CD4-positive, alpha-beta T cell treated with Interleukin-15 for 4 hours (primary cell): ENCODE measurements at places on chromosomes 7 and 10.

- DNase-seq = no peak
These were observed 205.5 kb upstream of the STK17A start for GRCh38 chr7:43377196-43377960.

DNA sequence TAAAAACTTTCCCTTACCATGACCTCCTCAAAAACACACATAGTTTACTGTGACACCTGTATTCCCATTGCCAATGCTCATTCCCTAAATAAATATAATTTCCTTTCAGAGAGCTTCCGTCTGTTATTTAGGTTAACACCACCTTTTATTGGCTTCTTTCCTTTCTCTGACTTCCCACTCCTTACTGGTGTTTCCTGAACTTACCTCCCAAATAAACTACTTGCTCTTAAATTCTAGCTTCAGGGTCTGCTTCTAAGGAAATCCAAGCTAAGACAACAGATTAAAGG is 67.4 kb upstream of the ZNF746 start:
- DNase-seq = no peak

DNA sequence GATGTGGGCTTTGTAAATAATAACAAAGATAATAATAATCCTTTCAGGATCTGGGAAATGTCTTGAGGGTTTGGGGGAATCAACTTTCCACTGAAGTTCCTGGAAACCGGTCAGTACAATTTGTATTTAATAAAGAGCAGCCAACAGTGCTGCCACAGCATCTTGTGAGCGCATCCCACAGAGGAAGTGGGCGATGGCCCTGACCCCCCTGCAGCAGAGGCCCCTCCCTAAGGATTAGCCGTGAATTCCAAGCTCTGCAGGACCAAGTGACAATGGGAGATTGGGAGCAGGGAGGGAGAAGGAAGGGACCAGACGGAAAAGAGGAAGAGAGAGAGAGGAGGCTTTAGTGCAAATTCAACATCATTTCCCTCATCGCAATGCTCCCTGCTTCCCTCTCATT is 349.2 kb downstream of the RNLS start:
- DNase-seq = no peak

- DNase-seq = no peak
These were observed 345.9 kb downstream of the PLXDC2 start for GRCh38 chr10:20162123-20162522.

- no peak for DNase-seq
These were observed 79.1 kb upstream of the BTBD16 start for GRCh38 chr10:122191936-122192541.

- DNase-seq = no peak
These were observed 112.2 kb downstream of the TFPI2 start for GRCh38 chr7:93778384-93778783.

- no peak for DNase-seq
These were observed 103.9 kb upstream of the KCTD7 start for GRCh38 chr7:66524738-66525137.

DNA sequence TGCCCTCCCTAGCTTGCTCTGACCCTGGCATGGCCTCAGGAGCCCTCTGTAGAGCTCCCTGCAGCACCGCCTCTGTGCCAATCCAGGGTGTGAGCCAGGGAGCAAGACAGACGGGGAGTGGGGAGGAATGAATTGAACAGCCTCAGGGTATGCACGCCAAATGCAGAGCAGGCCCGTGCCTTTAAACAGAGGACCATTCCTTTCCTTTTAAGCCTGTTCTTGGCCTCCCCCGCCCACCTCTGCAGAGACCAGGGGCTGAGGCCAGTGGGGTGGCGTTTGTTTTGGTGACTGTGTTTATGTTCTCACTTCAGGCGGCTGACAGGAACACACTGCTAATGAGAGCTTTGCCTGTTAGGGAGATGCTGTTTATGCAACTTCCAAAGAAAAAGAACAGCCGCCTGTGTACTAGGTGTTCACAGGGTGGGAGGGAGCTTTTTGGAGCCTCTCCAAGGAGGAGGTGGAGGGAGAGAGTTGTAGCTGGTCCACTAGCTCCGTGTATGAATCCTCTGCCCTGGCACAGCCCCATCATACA is 528.1 kb upstream of the DPP6 start:
- no peak for DNase-seq

DNA sequence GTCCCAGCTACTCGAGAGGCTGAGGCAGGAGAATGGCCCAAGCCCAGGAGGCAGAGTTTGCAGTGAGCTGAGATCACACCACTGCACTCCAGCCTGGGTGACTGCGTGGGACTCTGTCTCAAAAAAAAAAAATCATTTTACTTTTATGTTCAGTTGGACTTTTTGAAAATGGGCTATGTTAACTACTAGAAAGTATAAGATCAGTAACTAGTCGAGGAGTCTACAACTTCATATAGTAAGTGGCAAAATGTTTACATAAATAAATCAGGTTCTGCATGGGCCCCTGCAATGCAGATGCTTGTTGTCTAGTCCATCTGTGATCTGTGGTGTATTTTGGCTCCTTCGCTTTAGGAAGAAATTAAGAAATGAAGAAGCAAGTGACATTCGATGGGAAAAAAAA is 12.3 kb upstream of the ADO start:
- no peak for DNase-seq

DNA sequence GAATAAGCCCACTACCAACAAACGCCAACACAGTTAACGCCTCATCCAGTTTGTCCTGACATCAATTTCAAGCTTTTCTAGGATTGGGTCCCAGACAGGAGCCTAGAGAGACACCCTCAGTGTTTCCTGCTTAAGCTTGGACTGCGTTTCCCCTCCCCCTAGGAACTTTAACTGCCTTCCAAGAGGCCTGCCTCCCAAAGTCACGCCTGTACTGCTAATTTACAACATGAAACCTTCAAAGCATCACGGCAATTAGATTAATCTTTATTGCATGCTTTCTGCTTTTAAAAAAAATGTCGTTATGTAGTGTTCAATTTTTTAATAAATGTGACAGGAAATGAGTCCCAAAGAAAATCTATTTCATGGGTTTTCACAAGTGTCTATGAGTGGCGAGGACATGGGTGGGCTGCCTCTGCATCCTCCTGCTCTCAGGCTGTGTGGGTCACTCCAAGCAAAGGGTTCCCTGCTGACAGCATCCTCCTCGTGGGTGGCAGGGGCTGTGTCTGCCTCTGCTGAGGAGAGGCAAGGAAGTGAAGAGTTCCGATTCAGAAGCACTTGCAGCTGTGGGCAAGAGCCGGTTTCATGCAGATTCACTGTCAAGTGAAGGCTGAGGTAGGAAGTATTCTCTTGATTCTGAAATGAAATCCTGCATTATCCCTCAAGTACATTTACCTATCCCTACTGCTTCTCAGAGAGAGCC is 193.0 kb upstream of the KMT2E start:
- DNase-seq = no peak

DNA sequence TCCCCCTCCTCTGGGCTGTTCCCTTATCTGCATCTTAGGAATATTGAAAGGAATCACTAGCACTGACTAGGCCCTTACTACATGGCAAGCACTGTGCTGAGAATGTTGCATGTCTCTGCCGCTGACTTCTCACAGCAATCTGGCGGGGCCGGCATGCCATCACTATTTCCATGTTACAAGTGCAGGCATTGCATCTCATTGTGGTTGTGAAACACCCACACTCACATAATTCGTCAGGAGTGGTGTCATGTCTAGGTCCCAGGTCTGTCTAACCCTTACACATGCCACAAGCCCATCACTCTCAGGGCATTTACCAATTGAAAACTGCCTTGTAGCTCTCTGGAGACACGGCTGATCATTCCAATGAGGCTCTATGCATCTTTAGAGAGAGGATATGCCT is 8.5 kb upstream of the IL2RA start:
- DNase-seq = no peak

DNA sequence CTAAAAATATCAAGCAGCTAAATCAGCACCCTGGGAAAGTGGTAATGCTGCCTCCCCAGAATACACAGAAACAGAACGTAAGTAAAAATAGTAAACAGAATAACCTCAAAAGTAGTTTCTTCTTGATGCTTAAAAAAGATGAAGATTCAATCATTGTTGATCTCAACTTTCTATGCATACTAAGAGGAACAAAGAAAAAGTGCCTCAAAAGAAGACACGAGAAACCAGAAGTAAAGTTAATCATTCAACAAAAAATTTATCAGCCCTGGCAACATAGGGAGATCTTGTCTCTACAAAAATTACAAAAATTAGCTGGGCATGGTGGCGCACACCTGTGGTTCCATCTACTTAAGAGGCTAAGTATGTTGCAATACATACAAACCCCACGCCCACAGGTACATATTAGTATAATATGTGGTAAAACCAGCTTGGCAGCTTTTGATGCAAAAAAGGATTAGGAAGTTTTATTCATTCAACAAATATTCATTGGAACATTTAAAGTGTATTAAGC is 153.7 kb downstream of the NRBF2 start:
- no peak for DNase-seq

DNA sequence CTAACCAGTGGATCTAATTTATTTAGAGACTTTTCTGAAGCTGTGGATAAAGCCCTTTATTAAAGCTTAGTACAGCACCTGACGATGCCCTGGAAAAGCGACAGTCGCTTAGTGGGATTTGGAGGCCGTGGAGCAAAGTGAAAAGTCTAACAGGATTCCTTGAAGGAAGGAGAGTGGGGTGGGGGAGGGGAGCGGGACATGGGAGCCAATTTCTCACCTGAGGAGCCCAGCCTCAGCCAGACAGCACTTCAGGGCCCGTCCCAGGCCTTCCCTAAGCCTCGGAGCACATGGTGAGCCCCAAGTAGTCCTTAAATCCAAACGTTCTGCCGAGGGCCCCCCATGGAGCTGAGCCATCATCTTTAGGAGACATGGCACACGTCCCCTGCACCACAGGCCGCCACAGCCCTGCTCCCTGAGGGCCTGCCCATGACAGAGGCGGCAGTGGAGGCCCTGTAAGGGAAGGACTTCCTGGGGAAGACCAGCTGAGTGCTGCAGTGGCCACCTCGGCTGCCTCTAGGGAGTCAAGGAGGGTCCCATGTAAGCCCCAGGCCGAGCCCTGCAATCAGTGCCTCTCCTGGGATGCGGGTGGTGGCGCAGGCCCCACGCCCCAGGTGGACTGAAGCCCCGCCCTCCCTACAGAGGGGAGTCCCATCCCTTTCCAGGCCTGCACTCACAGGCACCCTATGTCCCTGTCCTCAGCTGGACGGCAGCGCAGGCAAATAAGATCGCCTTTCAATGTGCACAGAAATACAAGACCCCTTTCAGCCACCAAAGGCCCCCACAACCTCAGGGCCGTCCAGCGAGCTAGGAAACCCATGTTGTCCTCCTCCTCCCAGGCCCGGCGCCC is 187.0 kb downstream of the MAD1L1 start:
- no peak for DNase-seq

DNA sequence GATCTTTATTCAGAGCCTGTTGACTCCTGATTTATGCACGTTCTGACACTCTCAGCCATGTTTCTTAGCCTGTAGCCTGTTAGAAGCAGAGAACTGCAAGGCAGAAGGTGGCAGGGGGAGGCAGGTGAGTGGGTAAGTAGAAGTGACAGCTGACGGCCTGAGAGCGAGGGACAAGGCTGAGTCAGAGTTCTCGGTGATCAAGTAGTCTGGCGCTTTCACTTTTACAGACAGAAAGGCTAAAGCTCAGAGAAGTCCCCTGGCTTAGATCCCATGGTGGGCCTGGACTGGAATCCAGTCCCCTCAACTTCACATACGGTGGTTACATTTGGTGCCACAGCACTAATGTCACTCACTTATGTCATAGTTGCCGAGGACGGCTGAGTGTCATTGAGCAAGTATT is 139.0 kb downstream of the TACC2 start:
- no peak for DNase-seq

DNA sequence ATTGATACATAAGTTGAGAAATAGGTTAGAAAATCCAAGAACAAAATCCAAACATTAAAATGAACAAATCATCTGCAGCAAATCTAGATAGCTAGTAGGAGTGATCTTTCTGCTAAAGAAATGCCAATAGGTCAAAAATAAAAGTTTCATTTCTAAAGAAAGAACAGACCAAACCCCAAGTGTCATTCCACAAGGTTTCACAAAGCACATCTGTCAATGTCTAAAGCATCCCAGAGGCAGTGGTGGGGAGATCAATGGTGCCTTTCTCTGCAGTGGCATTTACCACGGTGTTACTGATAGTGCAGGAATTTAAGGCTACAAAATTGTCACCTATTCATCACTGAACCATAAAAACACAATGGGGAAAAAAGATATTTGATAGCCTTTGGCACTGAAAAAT is 147.9 kb downstream of the PARD3 start:
- DNase-seq = no peak

GRCh38 chr10:61791216-61791615 is 110.3 kb upstream of the ARID5B start:
- DNase-seq = no peak

- no peak for DNase-seq
These were observed 19.6 kb upstream of the PIP4K2A start for GRCh38 chr10:22733992-22734391.

GRCh38 chr7:36171503-36171902 is 18.4 kb downstream of the EEPD1 start:
- DNase-seq = no peak

- no peak for DNase-seq
These were observed 235.9 kb downstream of the SLC25A13 start for GRCh38 chr7:96085953-96086352.

GRCh38 chr10:59393349-59393748 is 31.0 kb upstream of the FAM13C start:
- DNase-seq = no peak

- no peak for DNase-seq
These were observed 165.9 kb downstream of the PLXNA4 start for GRCh38 chr7:132410385-132410784.

GRCh38 chr10:126104767-126105166 is 208.4 kb downstream of the FANK1 start:
- DNase-seq = no peak

DNA sequence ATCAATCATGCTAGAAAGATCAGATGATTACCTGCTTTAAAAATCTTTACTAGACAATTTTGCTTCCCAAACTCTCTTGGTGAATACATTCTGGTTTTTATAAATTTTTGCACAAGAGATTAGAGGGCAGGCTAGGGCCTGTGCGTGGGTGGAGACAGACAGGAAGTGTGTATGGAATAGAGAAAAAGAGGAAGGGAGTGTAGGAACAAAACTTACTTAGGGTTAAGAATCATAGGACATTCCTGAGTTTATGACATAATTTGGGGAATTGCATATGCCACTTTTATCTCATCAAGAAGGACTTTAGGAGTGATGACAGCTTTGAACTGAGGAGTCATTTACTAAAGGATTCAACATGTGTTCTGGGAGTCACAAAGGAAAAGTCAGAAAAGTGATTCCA is 31.3 kb downstream of the LAMB1 start:
- DNase-seq = no peak

GRCh38 chr7:66296557-66296956 is 91.4 kb downstream of the TPST1 start:
- DNase-seq = no peak

- DNase-seq = no peak
These were observed 548.0 kb upstream of the SEMA3D start for GRCh38 chr7:85734823-85735222.

- no peak for DNase-seq
These were observed 747.4 kb downstream of the SUGCT start for GRCh38 chr7:40882071-40882658.

GRCh38 chr7:92043637-92044036 is 90.6 kb downstream of the CYP51A1 start:
- no peak for DNase-seq
